ENCODE measurements at places on chromosomes 16 and 17.
A peak's percentile ranks its signal among the peaks of the same experiment; 100 is the strongest.

DNA sequence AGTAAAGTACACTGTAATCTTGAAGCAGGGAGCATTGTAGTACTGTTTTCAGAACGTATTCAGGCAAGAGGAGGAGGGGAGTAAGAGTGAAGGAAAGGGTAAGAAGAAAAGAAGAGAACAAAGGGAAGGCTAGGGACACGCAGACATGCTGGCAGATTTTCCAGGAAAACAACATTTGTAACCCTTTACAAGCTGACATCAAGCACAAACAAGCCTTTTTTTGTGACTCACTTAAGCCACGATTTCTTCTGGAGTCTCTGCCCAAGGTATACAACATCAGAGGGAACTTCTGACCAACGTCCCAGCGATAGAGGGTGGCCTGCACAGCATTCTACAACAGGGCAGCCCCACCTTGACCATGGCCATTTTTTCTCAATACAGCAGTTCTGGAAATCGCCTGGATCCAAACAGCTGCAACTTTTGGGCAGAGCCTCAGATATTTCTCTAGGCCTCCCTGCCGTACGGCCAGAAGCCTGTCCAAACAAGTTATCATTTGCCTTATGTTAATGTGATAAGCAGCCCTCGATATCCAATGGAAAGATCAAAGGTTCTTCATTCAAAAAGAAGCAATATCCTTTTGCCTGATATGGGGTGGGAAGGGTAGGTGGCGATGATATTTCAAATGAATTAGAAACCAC, 247.3 kb downstream of the ZFHX3 start:
- no peak for DNase-seq

- no peak for DNase-seq
These were observed 40.5 kb upstream of the SKAP1 start for GRCh38 chr17:48470388-48471034.

- no peak for DNase-seq
These were observed 158.3 kb upstream of the KCNJ16 start for GRCh38 chr17:69916761-69917160.

- no peak for DNase-seq
These were observed 36.3 kb downstream of the TSC2 start for GRCh38 chr16:2083876-2084780.

DNA sequence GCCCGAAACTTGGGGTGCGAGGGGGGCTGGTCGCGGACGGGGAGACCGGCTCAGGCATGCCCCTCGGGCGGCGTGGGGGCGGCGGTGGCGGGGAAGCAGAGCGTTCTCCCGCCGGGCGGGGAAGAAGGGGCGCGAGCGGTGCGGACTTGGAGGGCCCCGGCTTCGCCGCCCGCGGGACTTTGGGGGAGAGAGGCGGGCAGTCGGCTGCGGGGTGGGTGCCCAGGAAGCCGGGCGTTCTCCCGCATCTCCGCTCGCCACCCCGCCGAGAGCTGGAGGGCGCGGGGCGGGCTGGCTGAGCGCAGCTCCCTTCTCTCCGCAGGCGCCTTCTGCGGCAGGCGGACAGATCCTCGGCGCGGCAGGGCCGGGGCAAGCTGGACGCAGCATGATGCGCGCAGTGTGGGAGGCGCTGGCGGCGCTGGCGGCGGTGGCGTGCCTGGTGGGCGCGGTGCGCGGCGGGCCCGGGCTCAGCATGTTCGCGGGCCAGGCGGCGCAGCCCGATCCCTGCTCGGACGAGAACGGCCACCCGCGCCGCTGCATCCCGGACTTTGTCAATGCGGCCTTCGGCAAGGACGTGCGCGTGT, 772 bp downstream of the NTN1 start:
- DNase-seq, result peak; percentile 30

DNA sequence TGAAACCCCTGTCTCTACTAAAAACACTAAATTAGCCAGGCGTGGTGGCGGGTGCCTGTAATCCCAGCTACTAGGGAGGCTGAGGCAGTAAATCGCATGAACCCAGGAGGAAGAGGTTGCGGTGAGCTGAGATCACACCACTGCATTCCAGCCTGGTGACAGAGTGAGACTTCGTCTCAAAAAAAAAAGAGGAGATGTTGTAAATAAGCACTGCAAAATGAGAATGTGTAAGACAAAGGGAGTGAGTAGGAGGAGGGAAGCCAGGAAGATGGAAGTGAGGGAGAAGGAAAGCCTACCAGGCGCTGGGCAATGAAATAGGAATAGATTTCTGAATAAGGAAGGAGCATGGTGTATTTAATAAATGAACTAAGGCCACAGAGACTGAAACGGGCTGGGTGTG, 8.7 kb upstream of the PRPF8 start:
- no peak for DNase-seq

DNA sequence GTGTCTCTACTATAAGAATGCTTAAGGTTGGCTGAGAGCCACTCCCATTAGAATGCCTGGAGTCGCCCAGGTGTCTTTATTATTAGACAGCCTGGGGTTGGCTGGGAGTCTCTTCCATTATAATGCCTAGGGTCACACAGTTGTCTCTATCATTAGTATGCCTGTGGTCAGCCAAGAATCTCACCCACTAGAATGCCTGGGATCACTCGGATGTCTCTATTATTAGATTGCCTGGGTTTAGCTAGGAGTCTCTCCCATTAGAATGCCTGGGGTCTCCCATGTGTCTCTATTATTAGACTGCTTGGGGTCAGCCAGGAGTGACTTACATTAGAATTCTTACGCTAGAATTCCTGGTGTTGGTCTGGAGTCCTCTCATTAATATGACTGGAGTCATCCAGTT, 2255.3 kb downstream of the TP53TG3F start:
- no peak for DNase-seq

DNA sequence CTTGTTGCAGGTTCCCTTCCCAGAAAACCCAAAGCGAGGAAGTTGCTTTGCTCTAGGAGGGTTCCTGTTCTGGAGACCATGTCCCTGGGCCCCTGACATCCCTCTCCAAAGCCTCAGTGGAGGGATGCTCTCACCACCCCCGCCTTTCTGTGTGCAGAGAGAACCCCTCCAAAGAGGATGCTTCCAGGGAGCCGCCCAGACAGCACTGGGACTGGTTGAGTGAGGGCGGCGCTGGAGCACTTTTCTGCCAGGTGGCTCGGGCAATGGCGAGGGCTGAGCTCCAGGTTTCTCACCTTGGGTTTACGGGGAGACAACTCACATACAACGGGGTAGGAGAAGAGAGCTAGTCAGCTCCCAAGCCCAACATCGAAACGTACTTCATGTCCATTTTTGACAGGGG, 7.3 kb downstream of the EMC6 start:
- DNase-seq, result no peak

DNA sequence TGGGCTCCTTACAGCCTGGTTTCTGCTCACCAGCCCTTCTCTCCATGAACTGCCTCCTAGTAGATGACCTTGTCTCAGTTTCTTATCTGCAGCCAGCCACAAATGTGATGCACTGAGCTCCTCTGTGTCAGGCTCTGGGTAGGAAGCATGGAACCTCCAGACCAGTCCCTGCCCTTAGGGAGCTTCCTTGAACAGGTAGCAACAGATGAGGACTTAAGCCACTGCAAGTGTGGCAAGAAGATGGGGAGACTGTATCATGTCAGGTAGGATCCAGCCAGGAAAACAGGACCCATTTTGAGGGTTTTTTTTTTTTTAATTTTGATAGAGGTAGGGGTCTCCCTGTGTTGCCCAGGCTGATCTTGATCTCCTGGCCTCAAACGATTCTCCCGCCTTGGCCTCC, 5.3 kb upstream of the MAP3K14 start:
- DNase-seq, result no peak
